ENCODE measurements at places on chromosomes 12 and 14.

DNA sequence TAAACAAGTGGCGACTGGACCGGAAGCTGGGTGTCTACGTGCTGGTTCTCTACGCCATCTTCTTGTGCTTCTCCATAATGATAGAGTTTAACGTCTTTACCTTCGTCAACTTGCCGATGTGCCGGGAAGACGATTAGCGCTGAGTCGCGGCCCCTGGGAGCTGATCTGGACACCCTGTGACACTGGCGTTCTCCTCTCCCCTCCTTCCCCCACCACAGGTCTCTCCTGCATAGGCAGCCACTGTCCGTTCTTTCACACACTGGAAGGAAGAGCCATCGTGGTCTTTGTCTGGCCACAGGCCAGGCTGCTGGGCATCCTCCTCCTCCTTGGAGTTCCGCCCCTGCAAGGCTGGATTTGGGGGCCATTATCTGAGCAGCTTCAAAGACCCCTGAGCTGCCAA is 20.1 kb upstream of the RIN3 start:
- no peak for DNase-seq

DNA sequence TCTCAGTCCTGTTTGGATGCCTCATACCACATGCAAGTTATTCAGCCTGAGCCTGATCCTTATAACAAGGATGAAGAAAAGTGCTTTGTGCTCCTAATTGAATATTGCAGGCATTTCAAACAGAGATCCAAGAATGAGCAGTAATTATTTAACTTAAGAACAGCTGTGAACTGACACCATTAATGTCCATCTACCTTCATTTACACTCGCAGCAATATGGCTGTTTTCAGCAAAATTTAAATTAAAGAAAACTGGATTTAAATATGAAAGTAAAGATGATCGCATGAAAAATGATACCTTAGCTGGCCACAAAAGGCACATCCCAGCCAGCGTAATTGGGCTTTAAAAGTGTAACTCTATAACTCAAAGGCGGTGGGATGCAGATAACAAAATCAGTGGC is 466.3 kb downstream of the GALC start:
- no peak for DNase-seq

- DNase-seq, result no peak
Observed at GRCh38 chr14:96225745-96226151, 21.1 kb downstream of the BDKRB2 start.

- DNase-seq, result no peak
Observed at GRCh38 chr12:111155521-111155920, 213.4 kb downstream of the PHETA1 start.

GRCh38 chr12:25558586-25558985 is 5.5 kb upstream of the LMNTD1 start:
- no peak for DNase-seq

DNA sequence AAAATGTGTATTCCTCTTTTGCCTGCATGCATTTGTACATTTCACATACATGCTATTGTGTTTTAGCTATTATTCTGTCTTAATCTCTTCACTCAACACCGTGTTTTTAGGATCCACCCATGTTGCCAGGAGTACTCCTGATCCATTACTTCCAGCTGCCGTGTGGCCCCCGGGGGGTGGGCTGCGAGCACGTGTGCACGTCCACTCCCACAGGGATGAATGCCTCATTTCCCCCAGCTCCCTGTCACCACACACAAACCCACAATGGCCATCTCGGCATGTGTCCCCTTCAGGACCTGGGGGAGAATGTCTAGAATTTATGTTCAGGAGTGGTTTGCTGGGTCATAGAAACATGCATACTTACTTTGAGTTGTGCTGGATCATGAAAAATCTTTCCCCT is 62.7 kb upstream of the ACTN1 start:
- no peak for DNase-seq

GRCh38 chr12:115609347-115609746 is 668.1 kb downstream of the MED13L start:
- no peak for DNase-seq

GRCh38 chr14:33812601-33813000 is 138.3 kb downstream of the EGLN3 start:
- DNase-seq, result no peak

DNA sequence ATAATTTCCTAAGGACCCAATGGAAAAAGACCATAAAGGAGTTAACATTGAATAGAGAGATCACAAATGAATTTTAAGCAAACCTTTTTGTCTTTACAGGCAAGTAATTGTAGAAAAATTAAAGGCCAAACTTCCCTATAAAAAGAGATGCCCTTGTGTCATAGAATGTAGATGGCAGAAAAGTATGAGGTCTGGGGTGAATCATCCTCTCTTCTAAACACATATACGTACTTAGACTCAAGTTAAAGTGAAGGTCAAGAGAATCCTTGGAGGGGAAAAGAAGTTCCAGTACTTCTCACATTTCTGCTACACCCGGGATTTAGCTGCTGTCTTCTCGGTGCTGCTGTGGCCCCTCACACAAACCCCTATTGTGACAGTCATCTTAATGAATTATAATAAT is 116.2 kb upstream of the ARID2 start:
- DNase-seq, result no peak

DNA sequence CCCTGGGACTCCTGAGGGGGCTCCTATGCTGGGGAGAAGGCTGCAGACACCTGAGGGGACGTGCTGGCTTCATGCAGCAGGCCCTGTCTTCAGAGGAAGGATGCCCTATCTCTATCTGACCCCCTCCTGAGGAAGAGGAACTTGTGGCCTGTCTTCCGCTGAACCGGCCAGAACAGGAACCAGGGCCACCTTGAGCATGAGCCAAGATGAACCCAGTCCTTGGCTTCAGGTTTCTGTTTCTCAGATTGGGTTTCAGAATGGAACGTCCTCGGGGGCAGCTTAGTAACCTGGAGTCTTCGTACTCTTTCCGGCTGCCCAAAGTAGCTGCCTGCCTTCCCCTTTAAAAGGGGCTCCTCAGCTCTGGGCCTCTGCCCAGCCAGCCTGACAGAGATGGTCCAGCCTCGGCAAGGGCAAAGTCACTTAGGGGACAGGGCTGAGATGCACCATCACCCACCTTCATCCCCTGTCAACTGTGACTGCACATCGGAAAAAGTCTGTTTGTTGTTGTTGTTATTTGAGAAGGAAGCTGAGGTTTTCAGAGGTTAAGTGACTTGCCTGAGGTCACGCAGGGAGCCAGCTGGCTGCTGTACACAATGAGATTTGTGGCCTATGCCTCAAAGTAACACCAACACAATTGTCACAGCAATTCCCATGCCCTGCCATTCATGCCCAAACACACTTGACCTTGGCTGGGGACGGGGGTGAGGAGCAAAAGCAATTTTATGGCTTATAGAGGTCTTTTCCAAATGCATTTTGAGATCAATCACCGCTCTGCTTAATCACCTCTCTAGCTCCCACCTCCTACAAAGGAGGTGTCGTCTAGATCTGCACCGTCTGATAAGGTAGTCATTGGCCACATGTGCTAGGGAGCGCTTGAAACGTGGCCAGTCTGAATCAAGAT is 13.4 kb downstream of the ASB2 start:
- DNase-seq, result no peak

GRCh38 chr14:103393676-103394626 is 8.7 kb downstream of the MARK3 start:
- DNase-seq, result no peak

GRCh38 chr12:7403466-7403865 is 40.5 kb downstream of the CD163L1 start:
- DNase-seq, result no peak

DNA sequence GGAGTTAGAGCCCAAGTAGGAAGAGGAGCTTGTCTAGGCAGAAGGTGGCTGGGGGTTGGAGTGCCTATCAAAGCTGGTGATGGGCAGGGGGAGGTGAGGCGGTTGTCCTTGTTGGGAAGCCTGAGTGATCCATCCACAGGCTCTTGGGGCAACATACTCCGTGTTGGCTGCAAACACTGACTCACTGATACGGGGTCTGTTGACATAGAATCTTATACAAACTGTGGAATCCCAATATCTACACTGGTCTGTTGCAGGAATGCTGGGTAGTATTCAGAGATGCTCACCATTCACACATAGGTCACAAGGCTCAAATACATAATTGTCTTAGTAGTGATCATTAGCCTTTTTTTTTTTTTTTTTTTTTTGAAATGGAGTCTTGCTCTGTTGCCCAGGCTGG is 26.0 kb downstream of the ERH start:
- DNase-seq, result no peak

- no peak for DNase-seq
Observed at GRCh38 chr12:75662511-75663159, 151.2 kb upstream of the KRR1 start.

GRCh38 chr14:102754370-102755262 is 22.6 kb upstream of the TRAF3 start:
- DNase-seq, result no peak

DNA sequence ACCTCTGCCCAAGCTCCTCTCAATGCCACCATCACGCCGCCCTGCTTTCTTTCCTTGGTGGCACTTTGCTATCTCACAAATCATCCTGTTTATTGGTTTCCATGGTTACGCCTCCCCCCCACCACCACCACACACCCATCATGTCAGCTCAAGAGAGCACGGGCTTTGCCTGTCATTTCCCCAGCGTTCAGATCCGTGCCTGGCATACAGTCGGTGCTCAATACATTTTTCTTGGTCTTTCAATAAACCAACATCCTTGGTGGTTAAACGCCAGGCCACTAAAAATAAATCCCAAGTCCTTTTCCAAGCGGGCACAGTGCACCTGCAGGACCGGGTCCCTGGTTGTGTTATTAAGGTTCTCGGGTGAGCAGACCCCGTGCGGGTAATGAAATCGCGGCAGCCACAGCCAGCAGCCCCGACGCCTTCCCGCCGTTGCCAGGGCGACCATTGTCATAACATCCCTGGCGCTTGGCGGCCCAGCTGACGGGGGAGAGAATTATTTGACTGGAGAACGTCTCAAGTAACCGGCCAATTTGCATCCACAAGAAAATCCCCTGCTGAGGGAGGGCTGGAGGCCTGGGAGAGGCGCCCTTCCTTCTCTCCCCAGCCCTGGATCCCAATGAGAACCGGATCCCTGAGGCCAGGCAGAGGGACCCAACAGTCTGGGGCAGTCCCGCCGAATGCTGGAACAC is 92.9 kb downstream of the KSR2 start:
- DNase-seq, result no peak

GRCh38 chr12:117126335-117126734 is 27.1 kb upstream of the TESC start:
- no peak for DNase-seq

- DNase-seq, result no peak
Observed at GRCh38 chr14:69315301-69315700, 55.3 kb downstream of the GALNT16 start.

- no peak for DNase-seq
Observed at GRCh38 chr12:123258593-123258992, 13.1 kb downstream of the CDK2AP1 start.
